Epithelial cell of esophagus (primary cell): ENCODE measurements at places on chromosomes 6 and 20.
A peak's percentile ranks its signal among the peaks of the same experiment; 100 is the strongest.

- no peak for DNase-seq
Observed at GRCh38 chr6:4971851-4972250, 32.0 kb downstream of the RPP40 start.

DNA sequence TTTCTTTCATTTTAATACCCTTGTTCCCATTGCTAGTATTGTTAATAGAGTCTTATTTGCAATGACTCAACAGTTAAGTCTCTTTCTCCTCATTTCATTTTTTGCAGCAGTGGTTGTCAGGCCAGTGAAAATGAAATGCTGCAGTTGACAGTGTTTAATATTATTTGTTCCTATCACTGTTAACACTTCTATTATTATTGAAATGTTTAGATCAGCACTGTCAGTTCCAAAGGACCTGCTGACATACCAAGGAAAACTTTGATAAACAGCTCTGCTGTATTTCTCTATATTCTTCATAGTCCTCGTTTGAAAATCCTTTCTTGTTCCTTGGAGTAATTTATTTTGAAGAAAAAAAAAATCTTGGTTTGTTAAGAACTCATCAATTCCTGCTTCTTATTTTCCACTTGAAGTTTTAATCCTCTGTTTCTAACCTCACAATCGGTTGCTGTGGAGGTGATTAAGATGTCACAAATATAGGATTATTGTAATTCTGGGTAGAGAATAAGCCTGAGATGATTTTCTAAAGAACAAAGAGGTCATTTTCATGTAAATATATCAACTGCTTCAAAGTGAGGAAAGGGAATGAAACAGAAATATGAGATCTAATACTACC, 1065.9 kb upstream of the CITED2 start:
- no peak for DNase-seq

DNA sequence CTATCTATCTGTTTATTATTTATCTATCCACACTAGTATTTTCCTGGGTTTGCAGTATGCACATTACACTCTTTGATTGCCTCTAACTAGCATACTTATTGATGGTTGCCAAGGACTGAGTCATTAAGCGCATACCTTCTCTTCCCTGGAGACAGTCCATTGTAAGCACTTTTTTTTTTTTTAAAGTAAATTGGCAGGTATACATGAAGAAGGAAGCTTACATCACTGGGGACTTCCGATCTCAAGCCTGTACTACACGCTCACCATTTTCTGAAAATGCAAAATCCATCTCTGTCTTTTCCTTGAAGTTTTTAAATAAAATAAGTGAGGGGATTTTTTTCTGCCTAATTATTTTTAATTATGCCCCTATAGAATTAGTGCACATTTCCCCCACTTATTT, 63.5 kb downstream of the HMGN3 start:
- DNase-seq = peak; percentile 87

- no peak for DNase-seq
Observed at GRCh38 chr6:128963561-128963960, 80.6 kb downstream of the LAMA2 start.

DNA sequence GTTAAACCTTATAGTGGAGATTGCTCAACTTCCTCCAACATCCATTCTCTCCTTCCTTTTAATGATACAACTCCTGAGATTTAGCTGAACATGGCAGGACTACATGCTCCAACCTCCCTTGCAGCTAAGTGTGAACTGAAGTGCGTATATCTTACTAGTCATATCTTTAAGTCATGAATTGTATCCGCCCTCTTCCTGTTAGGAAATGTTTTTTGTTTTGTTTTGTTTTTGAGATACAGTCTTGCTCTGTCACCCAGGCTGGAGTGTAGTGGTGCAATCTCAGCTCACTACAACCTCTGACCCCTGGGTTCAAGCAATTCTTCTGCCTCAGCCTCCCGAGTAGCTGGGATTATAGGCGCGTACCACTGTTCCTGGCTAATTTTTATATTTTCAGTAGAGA, 8.8 kb upstream of the OSTM1 start:
- peak; percentile 18 for DNase-seq

- no peak for DNase-seq
Observed at GRCh38 chr20:63417738-63418120, 54.7 kb downstream of the KCNQ2 start.

- peak; percentile 21 for DNase-seq
Observed at GRCh38 chr6:139931747-139932146, 557.3 kb upstream of the CITED2 start.

GRCh38 chr20:63448031-63448430, 24.4 kb downstream of the KCNQ2 start:
- DNase-seq = no peak

DNA sequence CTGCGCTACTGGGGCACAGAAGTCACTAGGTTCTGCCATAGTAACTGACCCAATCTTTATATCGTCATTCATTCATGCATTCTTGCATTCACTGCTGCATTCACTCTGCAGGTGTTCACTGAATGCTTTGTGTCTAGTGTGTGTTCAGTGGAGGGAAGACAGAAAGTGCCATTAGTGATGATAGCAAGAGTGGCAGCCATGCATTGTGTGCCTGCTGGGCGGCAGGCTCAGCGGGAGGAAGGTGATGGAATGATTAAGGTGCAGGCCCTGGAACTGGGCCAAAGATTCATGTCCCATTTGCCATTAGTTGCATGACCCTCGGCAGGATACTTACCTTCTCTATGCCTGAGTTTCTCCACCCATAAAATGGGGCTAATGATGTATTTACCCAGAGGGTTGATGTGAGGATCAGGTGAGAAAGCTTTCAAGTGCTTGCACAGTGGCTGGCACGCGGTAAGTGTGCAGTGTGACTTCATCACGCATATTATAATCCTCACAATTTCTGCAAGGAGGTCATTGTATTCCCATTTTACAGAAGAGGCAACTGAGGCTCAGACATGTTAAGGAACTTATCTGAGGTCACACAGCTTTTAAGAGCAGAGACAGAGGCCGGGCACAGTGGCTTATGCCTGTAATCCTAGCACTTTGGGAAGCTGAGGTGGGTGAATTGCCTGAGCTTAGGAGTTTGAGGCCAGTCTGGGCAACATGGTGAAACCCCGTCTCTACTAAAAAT, 40.1 kb downstream of the ITPR3 start:
- DNase-seq = no peak

GRCh38 chr6:137944793-137945498, 77.9 kb downstream of the TNFAIP3 start:
- DNase-seq = peak; percentile 57

GRCh38 chr6:31128093-31128676, 7.9 kb upstream of the CDSN start:
- DNase-seq = peak; percentile 64

DNA sequence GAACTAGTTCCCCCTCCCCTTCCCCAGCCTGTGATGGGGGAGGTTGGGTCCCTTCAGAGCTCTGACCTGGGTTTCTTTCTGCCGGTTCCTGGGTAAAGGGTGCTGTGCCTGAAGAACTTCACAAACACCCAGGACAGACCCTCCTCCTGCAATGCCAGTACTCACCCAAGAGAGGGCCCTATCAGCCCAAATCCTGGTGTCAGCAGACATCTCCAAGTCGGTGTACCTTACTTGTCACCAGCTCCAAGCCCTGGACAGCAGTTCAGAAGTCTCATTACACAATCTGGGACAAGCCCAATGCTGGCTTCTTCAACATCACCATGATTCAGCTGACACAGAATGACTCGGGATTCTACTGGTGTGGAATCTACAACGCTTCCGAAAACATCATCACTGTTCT, 467 bp downstream of the TREML4 start:
- DNase-seq = peak; percentile 40

DNA sequence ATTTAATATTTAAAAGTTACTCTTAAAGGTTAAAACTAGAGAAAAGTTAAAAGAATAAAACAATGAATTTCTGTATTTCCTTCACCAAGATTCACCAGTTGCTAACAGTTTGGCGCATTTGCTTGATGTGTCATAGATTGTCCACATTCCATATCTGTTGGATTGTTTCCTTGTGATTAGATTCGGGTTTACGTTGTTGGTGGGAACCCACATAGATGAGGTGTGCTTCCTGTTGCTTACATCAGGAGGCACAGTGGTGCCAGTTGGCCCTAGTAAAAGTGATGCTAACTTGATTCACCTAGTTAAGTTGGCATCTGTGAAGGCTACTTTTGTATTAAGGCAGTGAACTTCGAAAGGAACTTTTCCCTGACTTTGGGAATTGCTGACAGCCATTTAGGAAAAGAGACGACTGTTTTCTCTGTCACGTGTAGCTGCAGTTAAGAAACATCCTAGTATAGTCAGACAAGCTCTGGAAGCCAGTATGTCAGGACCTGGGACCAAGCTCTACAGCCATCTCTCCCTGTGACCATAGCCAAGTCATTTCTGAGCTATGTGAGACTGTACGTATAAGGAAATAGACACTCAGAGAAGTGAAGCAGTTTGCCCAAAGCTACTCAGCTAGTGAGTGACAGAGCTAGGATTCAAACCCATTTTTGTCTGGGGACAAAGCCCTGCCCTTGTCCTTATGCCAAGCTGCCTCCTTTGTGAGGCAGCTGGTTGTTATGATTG, 49.0 kb downstream of the PPARD start:
- peak; percentile 98 for DNase-seq

- no peak for DNase-seq
Observed at GRCh38 chr20:10837901-10838300, 164.1 kb upstream of the JAG1 start.

DNA sequence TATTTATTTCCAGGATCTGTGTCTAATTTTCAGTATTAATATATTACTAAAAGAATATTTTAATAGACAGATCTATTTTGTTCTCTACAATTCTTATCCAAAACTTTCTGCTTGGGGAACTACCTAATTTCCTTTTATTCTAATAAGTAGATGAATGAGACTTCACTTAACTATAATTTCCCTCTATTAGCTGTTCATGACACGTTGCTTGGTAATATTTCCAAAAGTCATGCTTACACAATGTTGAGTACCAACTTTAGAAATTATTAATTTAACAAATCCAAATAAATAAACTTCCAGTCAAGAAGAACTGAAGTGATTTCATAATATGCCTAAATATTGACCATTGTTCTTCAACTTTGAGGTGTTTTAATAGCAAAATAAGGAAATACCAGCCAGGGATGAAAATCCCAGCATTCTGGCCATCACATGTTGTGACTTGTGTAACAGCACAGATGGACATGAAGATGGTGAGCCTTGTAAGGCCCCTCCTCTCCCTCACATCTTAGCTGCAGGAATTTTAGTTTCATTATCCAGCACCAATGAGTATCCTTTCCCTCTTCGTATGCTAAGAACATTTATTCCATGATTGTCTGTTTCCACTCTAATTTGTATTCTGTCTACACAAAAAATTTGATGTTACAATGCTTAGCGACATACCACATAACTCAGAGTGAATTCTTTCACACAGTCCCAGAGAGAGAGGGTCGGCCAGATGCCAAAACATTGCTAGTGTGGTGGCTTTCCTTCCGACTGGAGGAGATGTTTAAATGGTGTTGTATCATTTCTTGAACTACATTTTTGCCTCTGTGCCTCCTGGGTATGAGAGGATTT, 137.5 kb downstream of the FOXA2 start:
- DNase-seq = peak; percentile 57

DNA sequence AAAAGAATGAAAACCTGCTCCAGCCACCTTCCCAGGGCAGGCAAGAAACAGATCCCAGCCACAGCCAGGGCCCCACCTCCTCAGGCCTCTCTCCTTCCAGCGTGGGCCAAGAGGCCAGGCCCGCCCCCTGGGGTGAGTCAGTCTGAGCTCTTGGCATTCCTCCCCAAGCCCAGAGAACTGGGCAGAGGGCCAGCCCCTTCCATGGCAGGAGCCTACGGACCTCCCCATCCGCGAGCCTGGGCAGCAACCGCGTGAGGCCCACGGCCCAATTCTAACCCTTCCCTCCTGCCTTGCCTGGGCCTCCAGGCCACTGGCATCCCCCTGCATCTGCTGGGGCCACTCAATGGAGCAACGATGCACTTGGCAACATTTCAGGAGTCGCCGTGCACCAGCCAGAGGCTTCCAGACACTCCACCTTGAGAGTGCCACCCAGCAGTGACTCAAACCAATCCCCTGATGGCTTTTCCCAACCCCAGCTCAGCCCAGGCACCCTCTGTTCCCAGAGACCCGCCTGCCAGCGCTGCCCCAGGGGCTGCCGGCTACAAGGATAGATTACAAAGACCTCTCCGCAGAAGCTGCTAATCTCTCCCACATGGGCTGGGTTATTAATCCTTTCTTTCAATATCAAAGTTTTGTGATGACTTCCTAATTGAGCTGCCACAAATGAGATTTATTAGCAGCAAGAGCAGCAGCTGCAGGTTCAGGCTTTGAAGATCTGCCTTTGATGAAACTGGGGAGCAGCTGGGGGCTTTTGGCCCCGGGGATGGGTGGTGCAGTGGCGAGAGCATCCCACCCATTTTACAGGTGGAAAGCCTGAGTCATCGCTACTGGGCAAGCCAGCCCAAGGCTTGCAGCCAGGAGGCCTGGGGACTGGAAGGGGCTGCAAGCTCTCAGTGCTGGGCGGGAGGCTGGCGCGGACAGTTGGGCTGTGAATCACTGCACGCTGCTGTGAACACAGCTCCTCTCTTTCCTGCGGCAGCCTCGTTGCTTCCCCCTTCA, 85.7 kb downstream of the NFATC2 start:
- DNase-seq = peak; percentile 97

DNA sequence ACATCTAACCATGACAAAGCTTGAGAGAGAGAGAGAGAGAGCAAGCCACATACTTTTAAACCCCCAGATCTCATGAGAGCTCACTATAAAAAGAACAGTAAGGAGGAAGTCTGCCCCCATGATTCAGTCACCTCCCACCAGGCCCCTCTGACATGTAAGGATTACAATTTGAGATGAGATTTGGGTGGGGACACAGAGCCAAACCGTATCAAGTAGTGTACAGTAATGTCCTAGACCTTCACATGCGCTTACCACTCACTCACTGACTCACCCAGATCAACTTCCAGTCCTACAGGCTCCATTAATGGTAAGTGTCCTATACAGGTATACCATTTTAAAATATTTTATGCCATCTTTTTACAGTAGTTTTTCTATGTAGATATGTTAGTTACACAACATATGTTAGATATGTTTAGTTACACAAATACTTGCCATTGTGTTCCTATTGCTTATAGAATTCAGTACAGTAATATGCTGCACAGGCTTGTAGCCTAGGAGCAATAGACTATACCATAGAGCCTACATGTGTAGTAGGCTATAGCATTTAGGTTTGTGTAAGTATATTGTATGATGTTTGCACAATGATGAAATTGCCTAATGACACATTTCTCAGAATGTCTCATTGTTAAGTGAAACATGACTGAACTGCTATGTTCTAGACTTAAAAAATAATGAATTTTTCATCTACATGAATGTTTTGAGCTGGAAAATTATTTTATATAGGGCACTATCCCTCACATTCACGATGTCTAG, 11.7 kb downstream of the TSPYL1 start:
- peak; percentile 64 for DNase-seq

DNA sequence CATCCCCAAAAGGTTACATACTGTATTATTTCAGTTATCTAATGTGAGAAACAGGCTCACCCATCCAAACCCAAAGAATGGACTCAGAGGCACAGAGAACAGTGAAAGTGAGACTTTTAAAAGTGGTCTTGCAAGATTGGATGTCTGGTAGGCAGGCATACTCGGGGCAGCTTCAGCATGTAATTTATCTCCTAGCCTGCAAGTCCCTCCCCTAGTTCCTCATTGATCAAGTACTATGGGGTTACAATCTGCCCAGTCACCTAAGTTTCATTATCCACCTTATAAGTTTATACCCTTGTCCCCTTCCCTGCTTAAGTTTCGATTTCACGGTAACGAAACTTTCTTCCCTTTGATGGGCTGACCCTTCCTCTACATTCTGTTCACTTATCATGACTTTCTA, 20.8 kb upstream of the ZNF451 start:
- no peak for DNase-seq

GRCh38 chr6:88843040-88843439, 120.4 kb downstream of the RNGTT start:
- DNase-seq = no peak
